ENCODE measurements at places on chromosomes 11 and 22. TPM values are rescaled to one million over a fixed set of nuclear protein-coding genes. Genes with fewer than 3 reads are reported as not detected.

The LYVE1 gene
- polyA plus RNA-seq: not detected

The B4GAT1 gene
- 218 TPM for polyA plus RNA-seq

The TMA7B gene
- polyA plus RNA-seq: not detected

The MS4A6E gene
- not detected for polyA plus RNA-seq

The MUC2 gene
- not detected for polyA plus RNA-seq

The APOA5 gene
- not detected for polyA plus RNA-seq
